ENCODE measurements at places on chromosomes 12 and 14. TPM values are rescaled to one million over a fixed set of nuclear protein-coding genes. Genes with fewer than 3 reads are reported as not detected.

SLC7A8 gene
- 28.3 TPM for total RNA-seq

JAG2 gene
- total RNA-seq = 3.8 TPM

RNU4-1 gene
- 6,474 TPM for total RNA-seq

KRT73 gene
- total RNA-seq = not detected

ATN1 gene
- 250 TPM for total RNA-seq

NT5DC3 gene
- 15.4 TPM for total RNA-seq

CELA1 gene
- total RNA-seq = not detected

ENDOU gene
- not detected for total RNA-seq

SRRM4 gene
- total RNA-seq = 2.4 TPM

MAP3K9 gene
- total RNA-seq = 27.6 TPM

CDK2 gene
- 66.9 TPM for total RNA-seq

DNA sequence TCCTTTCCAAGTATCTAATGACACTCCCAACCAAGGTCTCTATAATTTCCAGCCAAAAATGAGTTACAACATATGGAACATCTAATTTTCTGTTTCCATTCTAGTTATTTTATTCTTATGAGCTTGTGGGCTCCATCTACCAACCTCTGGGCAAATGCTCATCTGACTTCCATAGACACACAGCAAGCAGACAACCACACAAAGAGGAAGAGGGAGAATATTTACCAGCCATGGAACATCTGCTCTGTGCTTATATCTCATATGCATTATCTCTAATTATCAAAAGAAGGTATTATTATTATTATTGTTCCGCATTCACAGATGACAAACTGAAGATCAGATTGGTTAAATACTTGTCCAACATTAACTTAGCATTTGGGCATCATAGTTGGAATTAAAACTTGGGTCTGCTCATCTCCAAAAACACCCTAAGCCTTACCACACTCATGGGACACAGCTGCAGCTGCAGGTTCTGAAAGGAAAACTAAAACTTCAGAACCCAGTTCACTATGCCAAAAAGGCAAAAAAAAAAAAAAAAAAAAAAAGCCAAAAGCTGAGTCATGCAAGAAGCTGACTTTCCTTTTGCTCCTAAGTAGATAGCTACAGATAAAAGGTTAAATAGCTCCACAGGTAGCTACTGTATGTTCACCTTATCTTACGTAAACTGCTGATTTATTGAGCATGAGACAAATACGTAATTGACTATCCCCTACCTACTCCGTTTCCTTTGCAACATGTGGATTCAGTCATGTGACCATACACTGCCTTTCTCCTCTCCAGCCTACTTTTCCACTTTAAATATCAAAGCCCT, 23.6 kb upstream of the TCL1B start:
- peaks cover 38% of the 10 kb centered on the region for H3K4me1 ChIP-seq
- H3K27ac ChIP-seq = peak overlapping the region; percentile 83
- H3K27me3 ChIP-seq = peaks cover 3% of the 10 kb centered on the region
- no peaks in the 10 kb centered on the region for H3K36me3 ChIP-seq

- H3K27me3 ChIP-seq = no peaks in the 10 kb centered on the region
- H3K4me3 ChIP-seq = no peak overlapping the region
- H3K4me1 ChIP-seq = no peaks in the 10 kb centered on the region
- H3K27ac ChIP-seq = no peak overlapping the region
- no peaks in the 10 kb centered on the region for H3K36me3 ChIP-seq
Measured at GRCh38 chr12:14164266-14164665, 182.9 kb upstream of the GRIN2B start.

GRCh38 chr12:65998031-65998430, 132.5 kb downstream of the LLPH start:
- no peaks in the 10 kb centered on the region for H3K27me3 ChIP-seq
- H3K4me1 ChIP-seq = peaks cover 2% of the 10 kb centered on the region
- no peak overlapping the region for H3K4me3 ChIP-seq
- H3K27ac ChIP-seq = no peak overlapping the region
- no peaks in the 10 kb centered on the region for H3K36me3 ChIP-seq

GRCh38 chr14:67377916-67378315, 17.8 kb downstream of the EIF2S1 start:
- no peak overlapping the region for H3K4me3 ChIP-seq
- H3K27ac ChIP-seq = no peak overlapping the region
- peaks cover 29% of the 10 kb centered on the region for H3K36me3 ChIP-seq
- peaks cover 2% of the 10 kb centered on the region for H3K4me1 ChIP-seq

DNA sequence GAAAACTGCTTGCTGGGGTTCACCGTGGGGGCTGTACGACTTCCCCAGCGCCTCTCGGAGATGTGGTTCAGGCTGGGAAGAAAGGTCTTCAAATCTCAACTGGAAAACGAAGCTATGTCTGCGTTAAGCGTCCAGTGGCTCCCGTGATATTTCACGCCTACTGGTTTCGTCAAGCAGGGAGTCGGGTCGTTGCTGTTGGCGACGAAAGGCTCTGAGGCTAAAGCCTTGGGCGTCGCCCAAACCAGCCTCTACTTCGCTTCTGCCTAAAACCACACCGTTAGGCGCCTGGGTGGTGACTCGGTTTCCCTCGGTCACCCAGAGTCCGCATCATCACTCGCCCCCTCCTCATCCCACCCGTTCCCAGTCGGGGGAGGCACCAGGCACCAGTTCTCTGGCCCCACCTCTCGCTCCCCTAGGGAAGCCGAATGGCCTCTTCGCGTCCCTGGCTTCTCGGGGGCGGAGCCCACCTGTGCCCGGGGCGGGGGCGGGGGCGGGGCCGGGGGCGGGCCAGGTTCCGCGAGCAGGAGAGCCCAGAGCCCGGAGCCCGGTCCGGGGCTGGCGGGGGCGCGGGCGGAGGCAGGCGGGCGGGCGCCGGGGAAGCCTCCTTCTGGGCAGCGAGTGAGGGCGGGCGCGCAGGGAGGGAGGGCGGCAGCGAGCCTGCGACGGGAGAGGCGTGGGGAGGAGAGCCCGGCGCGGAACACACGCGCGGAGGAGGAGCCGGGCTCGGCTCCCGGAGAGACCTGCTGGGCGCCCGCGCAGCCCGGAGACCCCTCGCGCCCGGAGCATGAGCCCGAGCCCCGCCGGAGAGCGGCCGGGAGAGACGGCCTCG, at the start of gene B4GALNT3:
Gene B4GALNT3, plus strand, starts transcription at position 510 of the 829 bp plus-strand sequence. CDS start 438 bp downstream, outside the sequence.
- DNase-seq = peak; percentile 75
- peaks cover 4% of the 10 kb centered on the region for H3K36me3 ChIP-seq

DNA sequence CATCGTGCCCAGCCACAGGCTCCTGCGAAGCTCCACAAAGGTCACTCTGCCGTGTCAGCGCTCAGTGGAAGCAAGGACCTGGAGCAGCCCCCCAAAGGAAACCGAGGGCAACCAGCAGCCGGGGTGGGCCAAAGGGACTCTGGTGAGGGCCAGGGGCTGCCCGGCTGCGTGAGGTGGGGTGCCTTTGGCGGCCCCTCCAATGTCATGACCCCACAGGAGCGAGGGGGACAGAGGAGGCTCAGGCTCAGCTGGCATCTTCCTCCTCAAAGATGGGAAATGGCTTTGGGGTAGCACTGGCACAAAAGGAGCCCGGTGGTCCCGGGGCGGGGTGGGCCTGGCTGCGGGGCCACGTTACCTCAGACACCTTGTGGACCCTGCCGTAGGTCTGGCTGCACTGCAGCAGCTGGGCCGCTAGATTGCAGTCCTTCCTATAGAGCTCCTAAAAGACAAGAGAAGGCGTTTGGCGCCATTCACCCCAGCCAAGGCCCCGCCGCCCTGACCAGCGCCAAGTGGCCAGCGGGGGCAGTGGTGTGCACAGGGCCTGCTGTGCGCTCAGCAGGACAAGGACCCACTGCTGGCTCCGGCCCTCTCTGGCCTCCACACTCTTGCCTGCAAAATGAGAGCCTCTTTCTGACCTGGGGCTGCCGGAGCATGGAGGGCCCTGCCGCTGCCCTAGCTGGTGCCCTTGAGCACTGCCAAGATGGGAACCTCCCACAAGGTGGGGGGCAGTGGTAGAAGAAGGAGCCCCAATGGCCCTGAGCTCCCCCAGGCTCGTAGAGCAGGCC, 46.9 kb downstream of the BEGAIN start:
- H3K36me3 ChIP-seq = no peaks in the 10 kb centered on the region
- H3K27ac ChIP-seq = no peak overlapping the region
- no peak overlapping the region for H3K4me3 ChIP-seq
- DNase-seq = no peak
- no peaks in the 10 kb centered on the region for H3K4me1 ChIP-seq

GRCh38 chr14:100434911-100435438, 111.8 kb downstream of the SLC25A47 start:
- no peak for DNase-seq
- peaks cover 8% of the 10 kb centered on the region for H3K4me1 ChIP-seq
- no peak overlapping the region for H3K4me3 ChIP-seq
- H3K27me3 ChIP-seq = no peaks in the 10 kb centered on the region

GRCh38 chr12:37672655-37673260, 643.8 kb upstream of the ALG10B start:
- no peaks in the 10 kb centered on the region for H3K4me1 ChIP-seq
- no peak overlapping the region for H3K27ac ChIP-seq
- peaks cover 1% of the 10 kb centered on the region for H3K36me3 ChIP-seq
- no peak overlapping the region for H3K4me3 ChIP-seq

DNA sequence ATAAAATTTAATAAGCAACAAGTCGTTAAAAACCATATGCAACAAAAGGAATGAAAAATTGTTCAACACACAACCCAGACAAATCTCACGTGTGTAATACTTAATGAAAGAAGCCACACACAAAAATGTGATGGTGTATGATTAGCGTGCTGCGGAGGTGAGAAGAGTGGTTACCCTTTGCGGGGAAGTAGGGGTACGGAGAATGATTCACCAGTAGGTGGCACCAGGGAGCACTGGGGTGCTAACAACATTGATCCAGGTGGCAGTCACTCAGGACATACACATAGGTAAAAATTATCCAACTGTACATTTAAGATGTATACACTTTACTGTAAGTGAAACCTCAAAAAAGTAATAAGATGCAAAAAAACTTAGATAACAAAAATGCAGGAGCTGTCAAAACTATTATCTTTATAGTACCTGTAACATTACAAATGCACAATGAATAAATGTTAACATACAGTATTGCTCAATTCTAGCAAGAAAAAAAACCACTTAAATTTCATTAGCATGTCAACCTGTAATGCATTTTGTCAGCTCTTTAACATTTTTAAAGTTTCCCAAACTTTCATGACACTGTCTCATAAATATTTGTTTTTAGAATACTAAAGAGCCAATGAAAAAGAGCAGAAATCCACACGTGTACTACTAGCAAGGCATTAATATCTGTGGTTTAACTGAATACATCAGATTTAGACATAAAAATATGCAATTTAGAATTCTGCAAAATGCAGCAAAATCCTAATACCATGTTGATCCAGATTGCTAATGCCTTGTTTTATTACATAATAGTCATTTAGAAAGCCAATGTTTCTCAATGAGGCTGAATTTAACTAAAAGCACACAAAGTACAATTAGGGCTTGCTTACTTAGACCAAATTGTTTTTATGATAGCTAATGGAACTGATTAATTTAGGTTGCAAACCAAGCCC, 46.7 kb downstream of the TMCC3 start:
- peaks cover 13% of the 10 kb centered on the region for H3K4me1 ChIP-seq
- no peak overlapping the region for H3K27ac ChIP-seq
- peaks cover 17% of the 10 kb centered on the region for H3K36me3 ChIP-seq
- H3K4me3 ChIP-seq = no peak overlapping the region
- DNase-seq = no peak
- no peaks in the 10 kb centered on the region for H3K27me3 ChIP-seq

GRCh38 chr12:107493666-107494065, 191.9 kb upstream of the PWP1 start:
- H3K27me3 ChIP-seq = peaks cover 24% of the 10 kb centered on the region
- no peak for DNase-seq
- H3K4me3 ChIP-seq = no peak overlapping the region
- H3K36me3 ChIP-seq = no peaks in the 10 kb centered on the region
- H3K27ac ChIP-seq = no peak overlapping the region
- no peaks in the 10 kb centered on the region for H3K4me1 ChIP-seq

DNA sequence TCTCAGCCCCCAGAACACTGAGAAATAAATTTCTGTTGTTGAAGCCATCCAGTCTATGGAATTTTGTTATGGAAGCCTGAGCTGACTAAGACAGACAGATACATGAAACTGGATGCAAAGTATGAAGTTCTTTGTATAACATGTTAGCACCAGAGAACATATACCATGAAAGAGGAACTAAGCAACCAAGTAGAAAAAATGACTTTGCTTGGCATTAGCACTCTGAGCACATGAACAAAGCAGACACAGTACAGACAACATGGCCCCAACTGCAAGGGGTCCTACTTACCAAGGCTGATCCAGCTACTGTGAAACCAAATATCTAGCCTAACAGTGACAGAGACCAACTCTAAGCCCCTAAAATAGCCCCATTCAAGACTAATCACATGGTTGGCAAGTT, 13.8 kb downstream of the EXOC5 start:
- H3K27ac ChIP-seq = no peak overlapping the region
- no peak for DNase-seq
- H3K4me3 ChIP-seq = no peak overlapping the region
- no peaks in the 10 kb centered on the region for H3K27me3 ChIP-seq

DNA sequence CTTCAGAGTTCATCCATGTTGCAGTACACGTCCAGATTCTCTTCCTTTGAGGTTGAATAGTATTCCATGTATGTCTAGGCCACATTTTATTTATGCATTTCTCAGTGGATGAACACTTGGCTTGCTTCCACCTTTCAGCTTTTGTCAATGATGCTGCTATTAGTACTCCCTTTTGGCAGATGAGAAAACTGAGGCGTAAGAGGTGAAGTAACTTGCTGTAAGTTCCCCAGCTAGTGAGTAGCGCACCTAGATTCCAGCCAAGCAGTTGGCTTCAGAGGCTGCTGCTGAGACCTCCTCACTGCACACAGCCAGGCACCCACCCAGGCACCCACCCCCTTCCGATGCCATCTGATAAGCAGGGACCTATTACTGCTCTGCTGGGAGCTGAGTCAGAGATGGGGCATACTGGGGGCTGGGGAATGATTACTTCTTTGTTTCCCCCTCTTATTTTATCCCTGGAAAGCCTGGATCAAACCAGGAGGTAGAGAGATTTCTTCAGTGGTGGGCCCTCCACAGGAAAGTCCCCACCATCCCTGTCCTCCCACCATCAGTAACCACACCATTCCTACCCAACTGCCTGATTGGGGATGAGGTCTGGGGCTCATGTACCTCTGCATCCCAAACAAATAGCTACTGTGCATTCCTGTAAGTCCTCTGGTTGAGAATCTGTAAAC, 234.6 kb downstream of the PCNX1 start:
- no peak overlapping the region for H3K4me3 ChIP-seq
- no peaks in the 10 kb centered on the region for H3K36me3 ChIP-seq
- H3K4me1 ChIP-seq = peaks cover 15% of the 10 kb centered on the region
- H3K27me3 ChIP-seq = no peaks in the 10 kb centered on the region
- no peak overlapping the region for H3K27ac ChIP-seq

- H3K27ac ChIP-seq = no peak overlapping the region
- H3K4me3 ChIP-seq = no peak overlapping the region
- H3K36me3 ChIP-seq = no peaks in the 10 kb centered on the region
- H3K27me3 ChIP-seq = peaks cover 18% of the 10 kb centered on the region
- no peak for DNase-seq
- peaks cover 9% of the 10 kb centered on the region for H3K4me1 ChIP-seq
Measured at GRCh38 chr12:2198542-2198941, 145.8 kb downstream of the CACNA1C start.

DNA sequence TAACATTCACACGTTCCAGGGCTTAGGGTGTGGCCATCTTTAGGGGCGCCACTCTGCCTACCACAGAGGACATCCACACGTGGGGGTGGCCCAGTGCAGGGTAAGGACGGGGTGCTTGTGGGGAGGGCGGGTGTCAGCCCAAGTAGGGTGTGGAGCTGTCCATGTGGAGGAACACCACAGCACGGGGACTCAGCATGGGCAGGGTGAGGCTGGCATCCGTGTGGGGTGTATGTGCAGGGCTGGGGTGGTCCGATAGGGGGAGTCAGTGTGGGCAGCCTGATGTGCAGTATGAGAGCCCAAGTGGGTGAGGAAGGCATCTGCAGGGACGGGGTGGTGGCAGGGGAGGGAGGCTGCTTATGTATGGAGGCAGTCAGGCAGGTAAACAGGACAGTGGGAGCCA, 17.7 kb downstream of the PSMC1 start:
- H3K4me1 ChIP-seq = no peaks in the 10 kb centered on the region
- H3K27me3 ChIP-seq = no peaks in the 10 kb centered on the region
- H3K27ac ChIP-seq = no peak overlapping the region
- H3K36me3 ChIP-seq = peaks cover 25% of the 10 kb centered on the region
- H3K4me3 ChIP-seq = no peak overlapping the region

All from progenitor cell of endocrine pancreas (in vitro differentiated cells).